ENCODE measurements at places on chromosomes 11 and 22.

DNA sequence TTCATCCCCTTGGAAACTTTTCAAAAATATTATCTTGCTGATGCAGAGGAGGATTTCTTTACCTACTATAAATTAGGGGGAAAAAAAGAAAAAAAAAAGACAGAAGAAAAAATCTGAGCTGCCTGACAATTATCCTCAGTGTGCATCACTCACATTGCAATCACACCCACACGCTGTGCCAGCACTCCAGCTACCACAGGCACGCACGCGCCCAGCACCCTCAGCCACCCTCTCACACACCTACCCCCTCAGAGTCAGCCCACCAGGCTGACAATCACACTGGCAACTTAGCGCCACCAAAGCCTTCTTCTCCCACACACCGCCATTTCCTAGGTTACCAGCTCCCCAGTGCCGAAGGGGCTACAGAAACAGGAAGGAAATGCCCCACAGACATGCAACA, 236.1 kb downstream of the KCNA4 start:
- H3K4me1 ChIP-seq = no peaks in the 10 kb centered on the region
- no peaks in the 10 kb centered on the region for H3K36me3 ChIP-seq
- DNase-seq = no peak
- no peak overlapping the region for H3K4me3 ChIP-seq
- no peaks in the 10 kb centered on the region for H3K27me3 ChIP-seq

GRCh38 chr11:92129811-92130210, 94.8 kb upstream of the FAT3 start:
- H3K4me3 ChIP-seq = no peak overlapping the region
- H3K27me3 ChIP-seq = no peaks in the 10 kb centered on the region
- no peaks in the 10 kb centered on the region for H3K36me3 ChIP-seq
- DNase-seq = no peak
- no peaks in the 10 kb centered on the region for H3K4me1 ChIP-seq
- no peak overlapping the region for H3K27ac ChIP-seq

DNA sequence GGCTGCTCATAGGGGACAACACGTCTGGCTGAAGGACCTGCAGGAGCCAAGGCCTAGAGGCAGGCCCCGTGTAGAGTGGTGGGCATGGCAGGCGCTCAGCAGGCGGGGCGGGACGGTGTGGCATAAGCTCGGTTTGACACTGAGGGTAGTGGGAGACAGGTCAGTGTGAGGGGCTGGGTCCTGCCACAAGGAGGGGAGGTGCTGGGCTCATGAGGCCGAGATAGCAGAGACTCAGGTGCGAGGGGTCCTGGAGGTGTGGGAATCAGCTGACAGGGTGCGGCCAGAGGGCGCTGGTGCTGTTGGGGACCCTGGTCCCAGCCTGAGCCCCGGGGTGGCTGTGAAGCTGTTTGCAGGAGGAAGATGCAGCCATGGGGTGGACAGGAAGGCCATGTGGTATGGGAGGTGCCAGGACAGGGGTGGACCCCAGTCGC, 6.7 kb downstream of the SLC22A12 start:
- no peaks in the 10 kb centered on the region for H3K36me3 ChIP-seq
- H3K4me1 ChIP-seq = no peaks in the 10 kb centered on the region
- no peak overlapping the region for H3K27ac ChIP-seq
- peak; percentile 53 for DNase-seq

DNA sequence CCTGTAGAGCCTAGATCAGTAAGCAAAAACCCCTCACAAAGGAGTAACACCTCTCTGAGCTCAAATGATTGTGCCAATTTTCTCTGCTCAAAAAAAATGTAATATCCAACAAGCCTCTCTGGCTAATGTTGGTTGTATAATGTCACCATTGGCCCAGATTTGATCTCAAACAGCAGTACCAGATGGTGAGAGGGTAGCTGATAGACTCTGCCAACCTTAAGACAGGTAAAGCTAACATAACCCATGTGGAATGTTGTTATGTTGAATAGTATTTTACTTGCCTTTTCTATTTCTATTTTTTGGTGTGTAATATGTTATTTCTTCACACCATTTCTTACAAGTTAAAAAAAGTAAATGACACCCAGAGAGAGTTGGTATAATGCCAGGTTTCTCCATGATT, 166.7 kb upstream of the GUCY1A2 start:
- H3K4me1 ChIP-seq = no peaks in the 10 kb centered on the region
- H3K27ac ChIP-seq = no peak overlapping the region
- H3K36me3 ChIP-seq = no peaks in the 10 kb centered on the region
- DNase-seq = no peak

- peaks cover 47% of the 10 kb centered on the region for H3K36me3 ChIP-seq
- H3K4me3 ChIP-seq = no peak overlapping the region
- H3K27ac ChIP-seq = no peak overlapping the region
Observed at GRCh38 chr22:45331486-45331885, 21.8 kb downstream of the FAM118A start.

- H3K27ac ChIP-seq = no peak overlapping the region
- H3K4me3 ChIP-seq = no peak overlapping the region
- DNase-seq = no peak
- H3K4me1 ChIP-seq = no peaks in the 10 kb centered on the region
Observed at GRCh38 chr11:116244439-116244838, 528.3 kb downstream of the BUD13 start.

- no peak overlapping the region for H3K4me3 ChIP-seq
- no peaks in the 10 kb centered on the region for H3K36me3 ChIP-seq
- DNase-seq = no peak
- peaks cover 16% of the 10 kb centered on the region for H3K27me3 ChIP-seq
- no peak overlapping the region for H3K27ac ChIP-seq
- H3K4me1 ChIP-seq = peaks cover 25% of the 10 kb centered on the region
Observed at GRCh38 chr11:61004761-61005181, 33.3 kb downstream of the CD6 start.
